ENCODE measurements at places on chromosomes 7 and 10.

GRCh38 chr7:35545831-35546230 lies 149.1 kb downstream of the HERPUD2 start:
- no peak for DNase-seq

DNA sequence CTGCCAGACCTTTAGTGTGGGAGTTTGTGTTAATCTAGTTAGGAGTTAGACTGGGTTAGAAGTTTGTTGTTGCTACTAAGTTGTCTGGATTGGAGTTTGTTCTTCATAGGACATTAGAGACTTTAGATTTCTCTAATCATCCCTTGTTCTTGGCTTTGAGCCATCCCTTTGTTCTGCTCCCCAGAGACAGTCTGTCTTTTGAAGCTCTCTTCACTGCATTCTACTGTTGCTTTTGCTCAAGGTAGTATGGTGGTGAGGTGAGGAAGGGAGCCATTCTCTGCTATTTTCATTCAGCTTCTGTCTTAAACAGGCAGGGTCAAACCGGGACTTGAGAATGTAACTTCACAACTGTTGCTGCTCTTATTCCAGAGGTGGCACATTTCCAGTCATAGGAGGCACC lies 10.4 kb upstream of the TARP start:
- DNase-seq, result no peak

DNA sequence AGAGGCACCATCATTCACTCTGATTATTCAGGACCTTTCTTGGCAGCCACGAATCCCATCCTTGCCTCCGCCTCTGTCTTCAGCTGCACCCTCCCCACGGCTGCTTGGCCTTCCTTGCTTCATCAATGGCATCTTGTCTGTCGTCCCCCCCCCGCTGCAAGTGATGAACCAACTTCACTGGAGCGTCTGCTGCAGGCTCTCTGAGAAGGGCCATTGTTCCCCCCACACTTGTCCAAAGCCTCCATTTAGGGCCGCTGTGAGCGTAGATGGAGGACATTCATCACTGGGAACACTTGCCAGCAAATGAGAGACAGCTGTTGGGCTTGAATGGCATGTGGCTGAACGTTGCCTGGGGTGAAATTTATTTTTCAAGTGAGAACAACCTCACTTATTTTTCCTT lies 20.1 kb downstream of the AFAP1L2 start:
- DNase-seq, result no peak

- no peak for DNase-seq
Observed at GRCh38 chr7:116271963-116272886, 61.9 kb downstream of the TES start.

GRCh38 chr7:140723006-140723405 lies 26.5 kb downstream of the NDUFB2 start:
- no peak for DNase-seq

DNA sequence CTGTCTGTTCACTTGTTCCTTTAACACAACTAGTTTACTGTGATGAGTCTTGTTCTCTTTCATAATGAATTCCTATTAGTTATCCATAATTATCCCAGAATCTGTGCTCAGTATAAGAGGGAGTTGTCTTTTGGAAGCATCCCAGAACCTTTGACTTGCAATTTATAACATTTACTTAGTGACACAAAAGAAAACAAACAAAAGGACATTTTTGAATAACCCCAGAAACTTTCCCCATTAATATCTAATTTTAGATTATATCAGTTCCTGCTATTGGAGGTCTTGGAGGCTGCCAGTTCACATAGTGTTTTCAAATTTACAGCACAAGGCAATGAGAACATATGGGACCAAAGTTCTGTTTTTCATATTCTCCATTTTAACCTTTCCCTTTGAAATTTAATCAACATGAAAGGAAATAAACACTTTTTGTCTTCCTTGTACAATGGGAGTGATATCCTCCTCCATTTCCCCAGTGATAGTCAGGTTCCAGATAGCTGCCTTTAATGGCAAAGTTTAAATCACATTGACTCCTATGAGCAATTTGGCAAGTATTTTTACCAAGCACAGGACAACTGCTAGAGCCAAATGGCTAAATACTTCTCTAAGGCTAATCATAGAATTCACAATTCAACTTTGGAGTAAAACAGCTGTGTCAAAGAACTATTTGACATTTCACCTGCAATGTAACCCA lies 37.1 kb upstream of the GNAT3 start:
- no peak for DNase-seq

- DNase-seq, result no peak
Observed at GRCh38 chr10:132494866-132495630, 42.5 kb upstream of the INPP5A start.

DNA sequence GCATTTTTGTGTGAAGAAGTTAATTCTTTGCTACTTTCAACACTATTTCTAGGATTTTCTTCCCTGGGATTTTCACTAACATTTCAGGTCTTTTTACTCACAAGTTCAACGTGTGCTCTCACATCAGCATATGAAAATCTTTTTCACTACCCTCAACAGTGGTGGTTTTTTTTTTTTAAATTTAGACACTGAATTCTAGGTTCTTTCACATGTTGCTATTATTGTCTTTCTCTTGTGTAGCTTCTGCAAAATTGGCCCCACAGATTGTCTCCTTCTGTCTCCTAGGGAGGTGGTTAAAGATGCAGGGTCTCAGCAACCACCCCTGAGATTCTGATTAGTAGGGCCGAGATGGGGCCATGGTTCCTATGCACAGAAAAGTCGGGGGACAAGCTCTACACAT lies 165.0 kb upstream of the GPR26 start:
- DNase-seq, result no peak

DNA sequence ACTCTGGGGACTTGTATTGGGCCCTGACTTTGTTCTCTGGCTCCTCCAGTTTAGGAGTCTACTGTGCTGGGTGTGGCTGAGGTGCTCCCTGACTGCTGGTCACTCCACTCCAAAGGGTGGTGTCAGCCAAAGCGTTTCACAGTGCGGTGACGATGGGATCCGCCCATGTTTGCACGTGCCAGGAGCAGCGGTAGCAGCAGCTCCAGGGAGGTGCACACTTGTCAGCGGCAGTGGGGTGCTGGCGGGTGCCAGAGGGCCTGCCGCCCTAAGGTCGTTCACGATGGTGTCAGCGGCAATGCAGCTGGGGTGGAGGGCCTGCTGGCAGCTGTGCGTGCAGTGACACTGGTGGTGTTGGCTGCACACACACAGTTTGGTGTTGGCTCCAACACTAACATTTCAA lies 268.5 kb upstream of the AKR1E2 start:
- no peak for DNase-seq

DNA sequence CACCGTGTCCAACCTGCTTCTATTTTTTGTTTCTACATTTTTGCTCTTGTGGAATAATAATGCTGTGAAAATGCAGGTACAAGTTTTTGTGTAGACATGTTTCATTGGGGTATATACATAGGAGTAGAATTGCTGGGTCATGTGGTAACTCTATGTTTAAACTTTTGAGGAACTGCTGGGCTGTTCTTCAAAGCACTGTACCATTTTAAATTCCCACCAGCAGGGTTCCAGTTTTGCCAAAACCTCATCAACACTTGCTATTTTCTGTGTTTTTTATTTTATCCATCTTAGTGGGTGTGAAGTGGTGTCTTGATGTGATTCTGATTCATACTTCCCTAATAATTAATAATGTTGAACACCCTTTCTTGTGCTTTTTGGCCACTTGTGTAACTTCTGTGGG lies 138.6 kb downstream of the RGS10 start:
- DNase-seq, result no peak

DNA sequence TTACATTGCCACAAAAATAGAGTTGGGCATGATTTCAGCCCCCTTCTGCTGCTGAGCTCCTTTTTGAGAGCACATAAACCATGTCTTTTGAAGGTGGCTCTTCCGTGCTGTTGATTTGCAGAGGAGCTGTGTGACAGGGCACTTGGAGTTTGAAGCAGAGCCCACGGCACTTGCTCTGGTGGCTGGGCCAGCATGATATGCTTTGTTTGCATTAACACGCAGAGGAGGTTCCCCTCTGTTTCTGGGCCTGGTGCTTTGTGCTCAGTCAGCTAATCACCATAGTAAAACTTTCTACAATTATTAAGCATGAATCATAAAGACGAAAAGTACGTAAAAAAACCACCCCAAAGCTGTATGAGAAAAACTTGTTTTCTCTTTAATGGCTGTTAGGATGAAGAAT lies 40.1 kb downstream of the RBM33 start:
- DNase-seq, result no peak

- no peak for DNase-seq
Observed at GRCh38 chr7:11910253-11910652, 78.3 kb upstream of the THSD7A start.

DNA sequence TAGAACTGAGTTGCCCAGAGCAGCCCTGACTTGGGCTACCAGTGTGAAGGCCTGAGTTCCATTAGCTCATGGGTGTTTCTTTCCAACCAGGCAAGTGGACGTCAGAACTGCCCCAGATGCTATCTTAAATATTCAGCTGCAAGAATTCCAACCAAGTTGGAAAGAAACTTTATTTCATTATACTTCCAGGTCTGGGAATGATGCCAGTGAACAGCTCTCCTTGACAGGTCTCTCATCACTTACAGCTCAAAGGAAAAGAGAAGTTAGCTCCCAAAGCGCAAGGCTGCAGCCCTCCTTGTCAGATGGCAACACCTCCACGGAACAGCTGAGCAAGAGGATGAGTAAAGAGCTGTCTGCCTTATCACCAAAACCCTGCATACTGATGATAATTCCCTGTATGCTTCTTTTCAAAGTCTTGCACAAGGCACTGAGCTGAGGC lies 255.5 kb upstream of the AOAH start:
- DNase-seq, result no peak

GRCh38 chr10:121081306-121081705 lies 230.1 kb downstream of the WDR11 start:
- peak; percentile 60 for DNase-seq

DNA sequence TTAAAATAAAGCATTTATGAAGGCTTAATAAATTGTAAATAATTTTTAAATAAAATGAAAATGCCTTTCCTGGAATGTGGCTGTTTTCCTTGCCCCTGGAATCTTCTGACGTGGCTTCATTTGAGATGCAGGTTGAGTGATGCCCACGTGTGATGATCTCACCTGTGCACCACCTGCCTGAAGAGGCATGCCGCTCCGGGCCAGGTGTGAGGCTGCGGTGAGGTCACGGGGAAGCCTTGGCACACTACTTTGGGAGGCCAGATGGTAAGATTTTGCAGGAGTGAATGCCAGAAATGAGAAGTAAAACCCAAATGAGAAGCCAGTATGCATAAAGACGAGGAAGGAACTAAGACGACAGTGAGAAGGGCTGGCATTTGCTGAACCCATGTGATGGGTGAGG lies 36.2 kb downstream of the GOT1 start:
- no peak for DNase-seq

- DNase-seq, result no peak
Observed at GRCh38 chr7:41167836-41168235, 535.1 kb downstream of the INHBA start.

GRCh38 chr7:21261627-21262594 lies 166.0 kb upstream of the SP4 start:
- no peak for DNase-seq

- no peak for DNase-seq
Observed at GRCh38 chr7:7122701-7123281, 59.6 kb upstream of the C1GALT1 start.

DNA sequence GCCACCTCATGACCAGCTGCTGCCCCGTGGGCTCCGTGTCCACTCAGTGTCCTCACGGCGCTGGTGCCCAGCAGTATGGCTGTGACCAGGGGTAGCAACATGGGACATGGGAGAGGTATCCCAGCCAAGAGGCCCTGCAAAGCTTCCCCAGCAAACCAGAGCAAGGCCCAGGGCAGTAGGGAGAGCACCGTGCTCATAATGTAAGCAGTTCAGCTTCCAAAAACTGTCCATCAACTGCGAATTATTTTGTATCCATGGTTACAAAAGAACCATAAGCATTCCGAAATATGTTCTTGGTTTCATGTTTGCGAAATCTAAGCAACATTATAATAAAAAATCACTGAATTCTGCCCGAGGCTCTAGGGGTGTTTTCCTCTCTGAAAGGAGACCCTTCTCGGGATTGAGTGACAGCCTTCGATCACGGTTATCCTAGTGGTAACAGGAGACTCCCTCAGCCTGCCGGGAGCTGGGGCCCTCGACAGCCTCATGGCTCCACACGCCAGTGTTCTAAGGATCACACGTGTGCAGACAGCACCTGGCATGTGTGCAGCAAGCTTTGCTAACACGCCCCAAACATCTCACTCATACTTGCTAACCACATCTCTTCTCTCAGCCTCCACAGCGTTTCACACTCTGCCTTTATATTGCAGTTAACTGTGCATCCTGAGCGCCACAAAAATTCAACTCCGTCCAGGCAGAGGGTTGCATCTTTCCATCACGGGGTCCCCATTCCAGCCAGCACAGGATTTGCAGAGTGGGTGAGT lies 117.6 kb downstream of the DIP2C start:
- no peak for DNase-seq

DNA sequence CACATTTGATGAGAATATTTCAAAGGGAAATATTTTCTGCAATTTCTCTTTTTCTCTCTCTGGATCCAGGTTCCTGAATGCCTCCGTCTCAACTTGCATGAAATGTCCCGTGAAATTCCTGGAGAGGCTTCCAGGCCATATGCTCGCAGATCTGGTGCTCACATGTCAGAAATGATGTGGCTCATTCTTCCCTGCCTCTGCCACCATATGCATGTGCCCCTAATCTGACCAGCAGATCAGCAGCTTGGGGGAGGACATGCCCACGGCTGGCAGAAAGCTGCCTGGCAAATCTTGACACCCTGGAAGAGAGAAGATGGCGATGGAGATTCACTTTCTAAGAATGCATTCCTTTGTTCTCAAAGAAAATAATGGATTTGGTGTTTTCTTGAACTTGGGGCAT lies 490.7 kb downstream of the RPS24 start:
- DNase-seq, result peak; percentile 26

DNA sequence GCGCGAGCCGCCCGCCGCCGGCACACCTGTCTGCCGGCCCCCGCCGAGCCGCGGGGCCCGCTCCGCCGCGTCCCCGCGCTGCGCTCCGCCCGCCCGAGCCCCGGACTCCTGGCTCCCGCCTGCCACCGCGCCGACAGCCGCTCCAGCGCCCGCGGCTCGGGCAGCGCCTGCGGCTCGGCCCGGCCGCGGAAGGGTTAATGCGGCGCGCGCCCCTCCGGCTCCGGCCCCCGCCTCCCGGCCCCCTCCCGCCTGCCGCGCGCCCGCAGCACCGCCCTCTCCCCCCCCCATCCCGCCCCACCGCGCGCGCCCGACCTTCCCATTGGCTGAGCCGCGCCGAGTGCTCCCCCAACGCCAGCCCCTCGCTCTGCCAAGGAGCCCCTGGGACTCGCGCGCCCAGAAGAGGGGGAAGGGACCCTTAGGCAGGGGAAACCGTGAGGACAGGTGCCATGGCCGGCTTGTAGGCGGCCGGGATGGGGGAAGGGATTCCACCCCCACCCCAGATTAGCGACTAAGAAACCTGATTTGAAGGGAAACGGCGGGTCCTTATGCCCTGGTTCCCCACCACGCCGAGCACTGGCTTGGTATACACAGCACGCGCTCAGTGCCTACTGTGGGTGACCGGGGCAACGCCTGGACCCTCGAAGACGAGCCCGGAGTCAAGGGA lies at the start of gene KCNH2:
Gene KCNH2 (minus strand): TSS at position 196 of the 664 bp plus-strand sequence. CDS start 408 bp downstream, outside the sequence.
- DNase-seq, result peak; percentile 80

- no peak for DNase-seq
Observed at GRCh38 chr10:31340343-31340742, 21.3 kb downstream of the ZEB1 start.

Data from NCI-H1694 (cell line).